Neural progenitor cell (in vitro differentiated cells): ENCODE measurements at places on chromosomes 1 and 21.

DNA sequence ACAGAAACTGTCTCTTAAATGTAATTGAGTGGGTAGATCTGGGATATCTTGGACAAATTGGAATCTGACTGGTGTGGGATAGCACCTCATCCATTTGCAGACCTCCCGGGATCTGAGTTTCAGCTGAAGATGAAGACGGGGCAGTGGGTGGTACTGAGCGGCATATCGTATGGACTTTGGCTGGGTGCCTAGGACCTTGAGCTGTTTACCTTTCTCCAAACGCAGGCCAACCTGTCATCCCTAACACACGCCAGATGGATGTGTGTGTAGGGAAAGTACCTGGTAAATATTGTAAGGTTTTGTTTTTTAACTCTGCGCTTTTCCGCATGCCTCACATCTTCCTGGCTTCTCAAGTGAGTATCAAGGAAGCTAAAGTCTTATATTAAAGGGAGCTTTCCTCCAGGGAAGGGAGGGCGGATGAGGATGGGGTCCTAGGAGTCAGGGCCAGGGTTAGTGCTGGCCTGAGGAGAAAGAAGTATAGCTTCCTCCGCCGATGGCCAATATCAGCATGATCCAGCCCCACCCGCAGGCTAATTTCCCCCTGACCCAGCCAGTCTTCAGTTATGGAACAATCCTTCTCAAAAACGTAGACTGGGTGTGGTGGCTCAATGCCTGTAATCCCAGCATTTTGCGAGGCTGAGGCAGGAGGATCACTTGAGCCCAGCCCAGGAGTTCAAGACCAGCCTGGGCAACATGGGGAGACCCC is 26.2 kb downstream of the ATP8B2 start:
- no peak for DNase-seq

DNA sequence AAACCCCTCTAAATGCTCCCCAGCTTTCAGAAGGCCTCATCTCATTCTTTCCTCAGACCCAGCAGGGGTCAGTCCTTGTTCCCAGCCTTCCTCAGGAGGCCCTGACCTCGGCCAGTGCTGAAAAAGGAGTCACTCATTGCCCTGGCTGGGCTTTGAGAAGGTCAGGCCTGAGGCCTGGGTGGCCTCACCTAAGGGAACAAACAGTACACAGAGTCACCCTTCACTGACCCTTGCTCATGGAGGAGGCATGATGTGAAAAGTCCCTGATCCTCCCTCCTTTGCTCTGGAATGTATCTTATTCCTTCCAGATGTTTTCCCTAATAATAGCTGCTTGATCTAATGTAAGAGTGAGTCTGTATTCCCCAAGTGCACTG is 117.7 kb upstream of the SLC44A3 start:
- DNase-seq, result no peak

GRCh38 chr1:219124163-219124562 is 49.5 kb upstream of the LYPLAL1 start:
- no peak for DNase-seq

DNA sequence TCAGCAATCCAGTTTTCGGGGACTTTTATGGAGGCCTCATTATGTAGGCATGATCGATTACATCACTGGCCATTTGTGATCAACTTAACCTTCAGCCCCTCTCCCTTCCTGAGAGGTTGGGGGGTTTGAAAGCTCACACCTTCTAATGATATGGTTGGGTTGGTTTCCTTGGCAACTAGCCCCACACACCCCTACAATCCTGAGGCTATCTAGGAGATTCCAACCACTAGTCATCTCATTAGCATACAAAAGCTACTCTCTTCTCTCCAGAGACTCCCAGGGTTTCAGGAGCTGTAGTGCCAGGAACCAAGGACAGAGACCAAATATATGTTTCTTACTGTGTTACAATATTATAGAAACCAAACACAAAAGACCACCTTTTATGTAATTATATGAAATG is 35.2 kb upstream of the ZNF326 start:
- no peak for DNase-seq

GRCh38 chr1:221069986-221070385 is 190.7 kb downstream of the HLX start:
- DNase-seq, result no peak

DNA sequence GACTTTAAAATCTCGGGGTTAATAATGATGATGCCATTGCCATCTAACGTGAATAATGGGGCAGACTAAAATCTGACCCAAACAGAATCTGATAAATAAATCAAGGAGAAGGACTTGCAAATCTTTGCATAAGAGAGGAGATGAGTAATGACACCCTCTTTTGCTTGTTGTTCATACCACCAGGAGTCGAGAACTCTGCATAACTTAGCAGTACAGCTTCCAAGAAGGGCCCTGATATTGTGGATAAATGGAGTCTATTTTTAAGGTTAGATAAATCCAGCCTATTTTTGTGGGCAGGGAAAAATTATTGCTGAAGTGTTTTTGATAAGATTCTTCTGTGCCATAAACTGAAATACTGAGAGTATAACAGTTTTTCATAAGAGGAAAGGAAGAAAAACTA is 17.3 kb downstream of the RYR2 start:
- DNase-seq, result no peak

GRCh38 chr1:60033066-60033465 is 40.5 kb downstream of the C1orf87 start:
- no peak for DNase-seq

GRCh38 chr1:202058001-202058908 is 47.9 kb downstream of the ELF3 start:
- no peak for DNase-seq

- DNase-seq, result no peak
These were observed 152.1 kb upstream of the FMN2 start for GRCh38 chr1:239939602-239940001.

GRCh38 chr1:222054416-222054815 is 312.5 kb upstream of the DUSP10 start:
- DNase-seq, result no peak

- DNase-seq, result no peak
These were observed 50.2 kb downstream of the KCNJ6 start for GRCh38 chr21:37866027-37866426.

- DNase-seq, result peak; percentile 27
These were observed 30.6 kb upstream of the MCOLN3 start for GRCh38 chr1:85078903-85079302.

- no peak for DNase-seq
These were observed 17.6 kb downstream of the OLFML2B start for GRCh38 chr1:162006081-162006480.

GRCh38 chr1:33005117-33005837 is 31.4 kb downstream of the AK2 start:
- DNase-seq, result no peak

DNA sequence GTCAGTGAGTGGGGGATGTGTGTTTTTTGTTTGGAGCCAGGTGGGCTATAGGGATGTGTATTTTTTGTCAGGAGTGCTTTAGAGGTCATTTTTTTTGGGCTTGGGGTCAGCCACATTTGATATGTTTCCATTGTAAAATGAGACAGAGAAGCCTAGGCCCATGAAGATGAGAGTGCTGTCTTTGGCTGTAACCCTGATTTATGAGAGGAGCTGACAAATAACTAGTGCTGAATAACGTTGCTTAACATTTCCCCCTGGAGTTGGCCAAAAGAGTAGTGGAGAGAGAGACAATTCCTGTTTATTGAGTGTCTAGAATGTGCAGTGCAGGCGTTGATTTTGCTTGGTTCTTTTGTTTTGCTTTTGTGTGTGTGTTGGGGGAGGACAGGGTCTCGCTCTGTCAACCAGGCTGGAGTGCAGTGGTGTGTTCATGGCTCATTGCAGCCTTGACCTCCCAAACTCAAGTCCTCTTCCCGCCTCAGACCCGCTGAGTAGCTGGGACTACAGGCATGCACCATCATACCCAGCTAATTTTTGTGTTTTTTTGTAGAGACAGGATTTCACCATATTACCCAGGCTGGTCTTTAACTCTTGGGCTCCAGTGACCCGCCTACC is 64.7 kb downstream of the S1PR1 start:
- DNase-seq, result no peak
